ENCODE measurements at places on chromosomes 4 and X.
A peak's percentile ranks its signal among the peaks of the same experiment; 100 is the strongest.

DNA sequence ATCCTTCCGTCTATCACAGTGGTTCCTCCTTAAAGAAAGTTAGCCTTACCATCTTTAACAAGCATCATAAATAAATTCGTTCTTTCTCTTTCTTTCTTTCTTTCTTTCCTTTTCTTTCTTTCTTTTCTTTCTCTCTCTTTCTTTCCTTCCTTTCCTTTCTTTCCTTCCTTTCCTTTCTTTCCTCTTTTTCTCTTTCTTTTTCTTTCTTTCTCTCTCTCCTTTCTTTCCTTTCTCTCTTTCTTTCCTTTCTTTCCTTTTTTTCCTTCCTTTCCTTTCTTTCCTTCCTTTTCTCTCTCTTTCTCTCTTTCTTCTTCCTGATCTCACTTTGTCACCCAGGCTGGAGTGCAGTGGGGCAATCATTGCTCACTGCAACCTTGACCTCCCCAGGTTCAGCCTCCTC is 60.4 kb downstream of the ENPP6 start:
- no peak for DNase-seq

DNA sequence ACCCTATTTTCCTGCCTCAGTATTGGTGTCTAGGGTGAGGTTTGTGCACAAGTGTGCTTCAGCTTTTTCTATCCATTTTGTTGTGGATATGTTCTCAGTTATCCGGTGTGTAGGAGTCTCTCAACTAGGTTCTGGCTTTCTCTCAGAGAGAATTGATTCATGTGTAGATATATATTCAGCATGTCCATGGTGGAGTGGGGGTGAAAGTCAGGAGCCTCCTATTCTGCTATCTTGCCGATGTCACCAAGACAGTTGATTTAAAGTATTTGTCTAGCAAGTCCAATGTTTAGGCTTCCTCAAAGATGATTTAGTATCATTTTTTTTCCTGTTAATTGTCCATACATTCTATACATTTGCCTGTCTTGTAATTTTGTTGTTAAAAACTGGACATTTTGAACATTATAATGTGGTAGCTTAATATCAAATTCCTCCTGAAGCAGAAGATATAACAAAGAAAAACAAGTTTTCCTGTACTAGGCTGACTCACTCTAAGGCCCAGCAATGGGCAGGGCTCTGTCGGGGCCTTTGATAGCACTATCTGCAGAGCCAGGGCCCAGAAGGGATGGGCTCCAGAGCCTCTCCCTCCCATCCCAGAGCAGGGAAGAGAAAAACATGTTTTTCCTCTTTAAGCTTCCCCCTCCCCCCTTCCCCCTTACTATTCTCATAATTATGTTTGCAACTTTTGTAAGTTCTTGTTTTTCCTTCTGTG is 37.6 kb downstream of the GLUD2 start:
- DNase-seq = no peak

DNA sequence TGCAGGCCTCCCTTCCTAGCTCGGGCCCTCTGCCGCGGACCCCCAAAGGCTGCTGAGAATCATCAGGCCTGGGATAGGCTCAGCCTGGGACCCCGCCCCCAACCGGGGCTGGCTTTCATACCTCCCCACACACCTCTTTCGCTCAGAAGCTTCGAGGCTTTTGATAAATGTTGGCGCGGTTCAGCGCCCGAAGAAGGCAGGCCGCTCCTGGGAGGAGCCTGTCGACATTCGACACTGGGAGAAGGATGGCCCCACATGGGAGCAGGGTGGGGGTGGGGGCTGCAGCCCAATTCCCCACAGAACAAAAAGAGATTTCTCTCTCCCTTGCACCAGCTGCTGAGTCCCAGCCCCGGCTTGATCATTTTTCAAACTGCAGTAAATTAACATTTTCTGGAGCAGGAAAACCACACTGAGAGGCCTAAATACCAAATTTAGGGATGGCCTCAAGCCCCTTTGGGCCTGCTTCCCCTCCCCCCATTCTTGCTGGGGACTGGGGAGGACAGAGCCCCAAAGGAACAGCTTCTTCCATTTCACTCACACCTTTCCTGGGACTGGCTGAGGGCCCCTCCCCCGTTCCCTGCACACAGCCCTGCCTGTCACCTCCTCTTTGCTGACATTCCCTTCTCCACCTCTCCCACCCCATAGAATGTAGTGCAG is 112.9 kb upstream of the PJA1 start:
- no peak for DNase-seq

- DNase-seq = no peak
These were observed 7.7 kb downstream of the PRSS48 start for GRCh38 chr4:151284534-151285245.

- DNase-seq = no peak
These were observed 4.7 kb upstream of the S100P start for GRCh38 chr4:6688879-6689505.

DNA sequence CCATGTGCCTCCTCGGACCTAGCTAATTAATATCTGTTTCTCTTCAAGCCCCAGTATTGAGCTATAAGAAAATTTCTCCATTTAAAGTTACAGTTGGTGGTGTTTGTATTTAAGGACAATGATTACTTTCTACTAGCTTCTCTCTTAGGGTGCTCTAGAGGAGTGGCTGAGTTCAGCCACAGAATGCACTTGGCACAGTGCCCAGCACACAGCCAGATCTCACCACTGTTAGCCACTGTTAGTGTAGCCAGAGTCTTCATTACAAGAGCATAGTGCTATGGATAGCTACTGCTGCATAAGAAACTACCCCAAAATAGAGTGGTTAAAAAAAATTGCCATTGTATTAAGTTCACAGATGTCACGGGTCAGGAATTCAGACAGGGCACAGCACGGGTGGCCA is 421.3 kb downstream of the BCOR start:
- DNase-seq = no peak

- no peak for DNase-seq
These were observed 316.7 kb upstream of the DIPK2B start for GRCh38 chrX:45517090-45517973.

GRCh38 chr4:84501721-84502267 is 2.7 kb upstream of the NKX6-1 start:
- DNase-seq = no peak

DNA sequence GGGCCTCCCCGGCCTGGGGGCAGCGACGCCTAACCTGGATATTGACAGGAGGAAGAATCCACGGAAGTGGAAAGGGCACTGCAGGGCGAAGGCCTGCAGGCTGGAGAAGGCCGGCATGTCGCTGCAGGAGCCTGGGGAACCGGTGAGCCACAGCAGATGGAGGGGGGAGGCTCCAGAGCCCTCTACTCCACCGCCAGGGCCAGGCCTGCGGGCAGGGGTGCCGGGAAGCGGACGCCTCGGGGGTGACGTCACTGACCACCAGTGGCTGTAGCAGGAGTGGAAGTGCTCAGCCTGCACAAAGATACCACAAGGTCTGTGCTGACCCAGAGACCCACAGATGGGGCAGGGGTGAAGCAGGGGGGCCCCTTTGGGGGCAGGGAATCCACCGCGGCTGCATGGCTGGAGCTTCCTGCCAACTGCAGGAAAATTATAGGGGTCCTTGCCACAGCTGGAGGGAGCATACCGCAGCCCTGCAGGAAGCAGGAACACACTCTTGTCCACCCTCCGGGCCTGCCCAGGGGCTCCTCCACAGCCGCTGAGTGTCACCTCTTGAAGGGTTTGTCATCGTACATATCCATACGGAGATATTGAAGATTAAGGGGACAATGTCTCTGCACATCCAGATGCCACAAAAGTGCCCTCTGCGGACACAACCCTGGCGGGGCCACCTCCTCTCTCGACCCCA is 7.6 kb upstream of the HTRA3 start:
- DNase-seq = no peak

- DNase-seq = no peak
These were observed 14.7 kb downstream of the EXOC1L start for GRCh38 chr4:55834086-55834795.

DNA sequence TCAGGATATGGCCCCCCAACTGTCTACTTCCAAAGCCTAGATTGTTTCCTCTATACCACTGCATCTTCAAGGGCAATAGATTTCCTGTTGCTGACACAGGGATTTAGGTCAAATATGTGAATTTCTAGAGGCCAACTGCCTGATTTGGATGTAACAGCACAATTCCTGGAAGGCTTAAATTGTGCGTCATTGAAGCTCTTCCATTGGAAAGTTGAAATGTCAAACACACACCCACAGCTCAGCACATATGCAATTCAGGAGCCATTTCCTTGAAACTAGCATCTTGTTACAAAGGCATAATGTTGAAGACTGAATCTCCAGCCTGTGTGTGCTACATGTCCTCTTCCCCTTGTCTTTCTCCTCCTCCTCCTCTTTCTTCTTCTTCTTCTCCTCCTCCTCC is 158.6 kb downstream of the STK32B start:
- DNase-seq = no peak

GRCh38 chrX:19057856-19058255 is 64.4 kb downstream of the ADGRG2 start:
- no peak for DNase-seq

GRCh38 chr4:107876099-107876498 is 51.4 kb downstream of the SGMS2 start:
- DNase-seq = no peak

DNA sequence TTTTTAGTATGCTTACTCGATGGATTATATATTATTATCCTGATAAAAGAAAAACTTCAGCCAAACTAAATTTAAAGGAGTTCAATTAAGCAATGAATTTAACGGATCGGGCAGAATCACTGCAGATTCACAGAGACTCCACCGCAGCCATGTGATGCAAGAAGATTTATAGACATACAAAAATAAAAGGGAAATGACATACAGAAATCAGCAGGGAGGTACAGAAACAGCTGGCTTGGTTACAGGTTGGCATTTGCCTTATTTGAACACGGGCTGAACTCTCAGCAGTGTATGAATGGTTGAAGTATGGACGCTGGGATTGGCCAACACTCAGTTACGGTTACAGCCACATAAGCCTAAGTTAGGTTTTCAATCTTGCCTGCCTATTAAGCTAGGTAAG is 35.4 kb upstream of the DHRSX start:
- no peak for DNase-seq

- DNase-seq = no peak
These were observed 622 bp downstream of the TAFAZZIN start for GRCh38 chrX:154411981-154412340.

- no peak for DNase-seq
These were observed 37.9 kb upstream of the GYPA start for GRCh38 chr4:144178414-144178813.

DNA sequence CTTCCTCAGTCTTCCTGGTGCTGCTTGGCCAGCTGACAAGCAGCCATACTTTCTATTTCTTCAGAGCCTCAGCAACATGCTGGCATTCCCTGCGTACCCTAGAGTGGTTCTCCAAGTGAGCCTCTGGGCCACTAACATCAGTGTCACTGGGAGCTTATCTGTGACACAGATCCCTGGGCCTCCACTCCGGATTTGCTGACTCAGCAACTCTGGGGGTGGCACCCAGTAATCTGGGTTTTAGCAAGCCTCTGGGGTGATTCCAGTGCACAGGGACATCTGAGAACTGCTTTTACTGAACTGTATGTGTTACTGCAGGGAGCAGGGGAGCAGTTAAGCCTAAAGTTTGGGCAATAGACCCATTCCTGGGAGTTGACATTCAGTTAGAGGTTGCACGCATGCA is 28.2 kb upstream of the HMGB3 start:
- DNase-seq = no peak

GRCh38 chrX:70808942-70809940 is 99.3 kb downstream of the TEX11 start:
- no peak for DNase-seq

DNA sequence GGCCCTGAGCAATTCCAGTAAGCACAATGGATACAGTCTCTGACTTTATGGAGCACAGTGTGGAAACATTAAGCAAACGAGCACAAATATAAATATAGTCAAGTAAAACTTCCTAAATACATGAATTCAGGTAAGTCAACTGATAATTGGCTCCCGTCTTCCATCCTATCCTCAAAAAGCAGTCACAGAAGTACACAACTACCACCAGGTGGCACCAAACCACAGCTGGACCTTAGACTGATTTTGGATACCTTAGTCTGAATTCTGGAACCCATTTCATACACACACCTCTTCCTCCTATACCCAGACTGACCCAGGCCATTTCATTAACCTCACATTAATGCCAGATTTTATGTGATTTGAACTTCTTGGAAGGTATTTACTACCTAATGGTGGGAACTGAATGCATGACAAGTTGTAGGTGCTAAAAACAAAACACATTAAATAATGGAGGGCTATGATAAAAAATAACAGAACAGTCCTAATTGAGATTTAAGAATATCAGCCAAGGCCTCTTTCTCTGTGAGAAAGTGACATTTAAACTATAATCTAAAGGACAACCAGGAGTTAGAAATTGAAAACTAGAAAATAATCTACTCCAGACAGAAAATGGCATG is 77.5 kb downstream of the ELF2 start:
- DNase-seq = peak; percentile 44

DNA sequence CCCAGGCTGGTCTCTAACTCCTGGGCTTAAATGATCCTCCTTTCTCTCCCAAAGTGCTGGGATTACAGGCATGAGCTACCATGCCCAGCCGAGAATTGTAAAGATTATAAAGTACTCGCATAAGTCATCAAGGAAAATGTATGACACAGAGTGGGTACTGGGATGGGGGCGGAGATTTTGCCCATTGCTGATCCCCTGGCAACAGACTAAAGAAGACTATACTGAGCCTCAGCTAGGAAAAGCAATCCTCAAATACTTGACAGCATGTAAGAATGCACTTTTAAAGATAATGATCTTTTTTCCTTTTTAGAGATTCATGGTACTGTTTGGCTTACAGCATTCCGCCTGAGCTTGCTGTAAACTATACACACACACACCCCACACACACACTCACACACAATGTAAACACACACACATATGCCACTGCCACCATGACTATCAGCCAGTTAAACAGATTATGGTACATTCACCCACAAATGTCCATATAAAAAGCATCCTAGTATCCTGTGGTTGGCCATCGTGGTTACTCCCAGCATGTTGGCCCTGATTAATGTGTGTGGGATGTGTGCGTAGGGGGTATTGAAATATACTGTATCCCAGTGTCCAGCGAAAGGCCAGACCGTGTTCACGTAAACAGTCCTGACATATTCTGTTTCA is 113.0 kb downstream of the AMELX start:
- DNase-seq = no peak

DNA sequence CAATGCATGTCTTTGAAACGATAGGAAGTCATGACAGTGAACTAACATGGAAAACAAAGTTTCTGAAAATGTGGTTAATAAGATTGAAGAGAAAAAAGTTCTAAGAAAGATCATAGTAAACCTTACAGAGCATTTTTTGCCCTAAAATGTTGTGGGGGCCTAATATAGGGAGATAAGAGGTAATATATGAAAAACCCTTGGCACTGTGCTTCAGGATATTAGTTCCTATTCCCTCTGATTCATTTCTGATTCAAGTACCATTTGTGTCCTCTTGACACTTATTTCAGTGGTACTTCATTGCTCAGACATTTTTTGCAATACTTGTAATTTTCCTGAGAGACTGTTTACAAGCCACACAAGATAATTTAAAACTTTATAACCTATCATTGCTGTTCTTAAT is 35.1 kb downstream of the PAQR3 start:
- DNase-seq = no peak

- no peak for DNase-seq
These were observed 104.2 kb downstream of the AFF1 start for GRCh38 chr4:87038837-87039615.

- DNase-seq = no peak
These were observed 12.8 kb downstream of the SCD5 start for GRCh38 chr4:82785611-82786400.

GRCh38 chrX:14963447-14964236 is 90.4 kb downstream of the MOSPD2 start:
- DNase-seq = no peak

- no peak for DNase-seq
These were observed 21.4 kb upstream of the SCRG1 start for GRCh38 chr4:173420324-173420752.

GRCh38 chr4:140330311-140330900 is 43.0 kb upstream of the SCOC start:
- DNase-seq = no peak
